Stimulated activated CD8-positive, alpha-beta memory T cell treated with anti-CD3 and anti-CD28 coated beads, Interleukin-4, amount 100 ng/mL, for 1 hour (primary cell): ENCODE measurements at places on chromosomes 16 and 17.

GRCh38 chr17:36999471-36999870, 50.7 kb downstream of the AATF start:
- no peak for DNase-seq

- no peak for DNase-seq
These were observed 20.0 kb downstream of the BRCA1 start for GRCh38 chr17:43105146-43105545.

- DNase-seq: no peak
These were observed 50.1 kb downstream of the KLHDC4 start for GRCh38 chr16:87715658-87716057.

- peak; percentile 24 for DNase-seq
These were observed 30.0 kb downstream of the TBC1D16 start for GRCh38 chr17:80005360-80006338.

- no peak for DNase-seq
These were observed 24.4 kb downstream of the TRIM16 start for GRCh38 chr17:15659663-15660062.

DNA sequence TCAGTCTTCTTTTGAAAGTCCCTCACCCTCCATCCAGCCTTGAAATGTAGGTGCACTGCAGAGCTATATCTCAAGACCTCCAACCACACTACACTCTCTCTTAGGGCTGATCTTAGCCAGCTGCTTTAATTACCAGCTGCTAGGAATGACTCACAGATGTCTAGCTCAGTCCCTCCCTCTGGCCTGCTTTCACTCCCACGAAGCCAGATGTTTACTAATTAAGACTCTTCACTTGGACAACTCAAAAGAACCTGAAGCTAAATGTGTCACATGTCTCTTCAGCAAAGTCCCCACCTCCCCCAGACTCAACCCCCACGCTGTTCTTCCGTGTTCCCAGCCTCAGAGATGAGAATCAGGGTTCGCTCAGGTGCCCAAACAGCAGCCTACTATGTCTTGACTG, 2.6 kb downstream of the GTF3C1 start:
- no peak for DNase-seq

- DNase-seq: no peak
These were observed 584 bp upstream of the TNRC6A start for GRCh38 chr16:24728891-24729242.

- DNase-seq: no peak
These were observed 6.2 kb downstream of the NME1 start for GRCh38 chr17:51159604-51160003.

DNA sequence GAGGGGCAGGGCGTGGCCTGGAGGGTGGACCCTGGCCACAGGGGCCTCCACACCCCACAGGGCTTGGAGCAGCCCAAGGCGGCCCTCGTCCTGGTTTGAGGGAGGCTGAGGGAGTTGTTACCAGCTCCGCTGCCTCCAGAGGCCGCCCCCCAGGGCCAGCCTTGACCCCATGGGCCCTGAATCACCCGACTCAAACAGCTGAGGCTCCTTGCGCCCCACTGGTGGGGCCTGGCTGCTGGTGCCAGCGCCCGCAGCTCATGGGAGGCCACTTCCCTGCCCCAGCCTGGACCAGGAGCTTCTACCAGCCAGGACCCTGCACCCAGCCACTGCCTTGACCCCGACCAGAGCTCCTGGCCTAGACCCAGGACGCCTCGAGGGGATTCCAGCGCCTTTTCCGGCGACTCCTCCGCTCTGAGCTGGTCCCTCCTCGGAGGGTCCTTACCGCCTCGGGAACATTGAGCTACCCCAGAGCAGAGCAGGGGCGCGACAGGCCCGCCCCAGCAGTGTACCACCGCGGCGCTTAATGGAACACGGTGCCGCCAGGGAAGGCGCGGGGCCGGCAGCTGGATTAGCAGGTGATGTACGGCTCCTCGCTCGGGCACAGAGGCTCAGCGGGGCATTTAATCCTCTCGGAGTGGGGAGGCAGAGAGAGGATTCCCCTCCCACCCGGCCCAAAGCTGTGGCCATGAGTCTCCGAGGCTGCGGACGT, 37.2 kb downstream of the GSE1 start:
- DNase-seq: no peak

- DNase-seq: no peak
These were observed 46.9 kb downstream of the ERN1 start for GRCh38 chr17:64083093-64083492.

DNA sequence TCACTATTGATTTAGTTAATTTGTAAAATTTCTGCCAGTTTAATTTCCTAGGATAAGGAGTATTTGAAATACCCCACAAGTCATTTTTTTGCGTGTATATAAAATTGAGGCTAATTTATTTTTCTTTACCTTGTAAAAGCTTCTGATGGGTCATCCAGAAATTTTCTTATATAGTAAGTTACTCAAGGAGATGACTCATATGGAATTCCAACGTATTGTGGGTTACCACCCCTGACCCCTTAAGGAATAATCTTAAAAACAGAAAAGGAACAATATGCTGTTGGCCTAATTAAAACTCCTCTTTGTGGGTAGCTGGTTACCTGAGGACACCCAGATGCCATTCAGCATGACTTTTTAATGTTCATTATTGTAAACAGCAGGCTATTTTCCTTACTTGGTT, 13.6 kb downstream of the HEATR6 start:
- no peak for DNase-seq

DNA sequence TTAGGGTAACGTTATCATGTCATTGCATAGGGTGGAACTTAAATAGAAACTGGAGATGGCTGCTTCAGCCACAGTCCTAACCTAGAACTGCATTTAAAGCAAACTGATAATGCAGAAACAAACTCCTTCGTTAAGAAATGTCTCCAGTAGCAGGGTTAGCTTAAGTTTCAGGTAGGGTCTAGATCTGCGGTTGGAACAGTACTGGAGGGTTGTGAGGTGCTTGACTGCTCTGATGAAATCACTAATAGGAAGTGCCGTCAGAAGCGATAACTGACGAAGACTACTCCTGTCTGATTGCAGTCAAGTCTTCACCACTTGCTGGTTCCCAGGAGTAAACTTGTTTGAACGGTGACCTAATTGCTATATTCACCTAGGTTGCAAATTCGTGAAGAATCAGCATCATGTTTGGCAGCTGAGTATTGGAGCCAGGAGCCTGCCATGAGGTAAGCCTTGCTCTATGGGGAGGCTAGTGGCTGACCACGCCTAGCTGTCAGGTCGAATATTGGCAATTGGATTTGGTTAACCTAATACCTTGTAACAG, 24.5 kb downstream of the TRPV2 start:
- DNase-seq: no peak

DNA sequence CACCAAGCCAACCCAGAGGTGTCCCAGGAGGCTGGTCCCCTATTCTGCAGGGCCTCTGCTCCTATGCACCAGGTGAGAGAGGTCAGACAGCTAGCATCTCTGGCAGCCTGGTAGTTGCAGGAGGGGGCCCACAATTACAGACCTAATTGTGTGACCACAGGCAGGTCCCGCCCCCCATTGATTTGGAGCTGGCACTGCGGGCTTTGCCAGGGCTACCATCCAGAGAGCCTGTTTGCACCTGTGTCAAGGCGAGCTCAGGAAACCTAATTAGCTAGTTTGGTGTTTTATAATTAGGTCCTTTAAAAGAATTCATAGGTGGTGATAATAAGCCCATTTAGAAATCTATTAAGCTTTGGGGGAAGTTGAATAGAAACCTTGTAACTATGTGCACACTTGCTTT, 90.2 kb downstream of the MRM1 start:
- DNase-seq: no peak

GRCh38 chr17:1661045-1661444, 11.4 kb upstream of the RILP start:
- no peak for DNase-seq

DNA sequence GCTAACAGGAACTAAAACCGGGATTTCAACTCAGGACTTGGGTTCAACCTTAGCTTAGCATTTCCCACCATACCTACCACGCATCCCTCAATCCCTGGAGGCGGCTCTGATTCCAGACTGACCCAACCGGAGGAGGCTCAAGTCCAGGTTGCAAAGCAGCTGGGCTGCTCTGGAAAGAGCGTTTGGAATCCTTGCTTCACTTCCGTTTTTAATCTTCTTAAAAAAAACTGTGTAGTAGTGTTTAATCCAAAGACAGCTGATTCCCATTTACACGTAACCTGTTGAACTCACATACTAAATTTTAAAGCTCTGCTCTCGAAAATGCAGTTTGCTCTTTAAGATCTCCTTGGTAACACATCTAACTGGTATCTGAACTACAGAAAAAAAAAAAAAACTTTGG, 50.0 kb downstream of the NXN start:
- no peak for DNase-seq

- no peak for DNase-seq
These were observed 361.8 kb upstream of the CDH5 start for GRCh38 chr16:66004699-66005098.

DNA sequence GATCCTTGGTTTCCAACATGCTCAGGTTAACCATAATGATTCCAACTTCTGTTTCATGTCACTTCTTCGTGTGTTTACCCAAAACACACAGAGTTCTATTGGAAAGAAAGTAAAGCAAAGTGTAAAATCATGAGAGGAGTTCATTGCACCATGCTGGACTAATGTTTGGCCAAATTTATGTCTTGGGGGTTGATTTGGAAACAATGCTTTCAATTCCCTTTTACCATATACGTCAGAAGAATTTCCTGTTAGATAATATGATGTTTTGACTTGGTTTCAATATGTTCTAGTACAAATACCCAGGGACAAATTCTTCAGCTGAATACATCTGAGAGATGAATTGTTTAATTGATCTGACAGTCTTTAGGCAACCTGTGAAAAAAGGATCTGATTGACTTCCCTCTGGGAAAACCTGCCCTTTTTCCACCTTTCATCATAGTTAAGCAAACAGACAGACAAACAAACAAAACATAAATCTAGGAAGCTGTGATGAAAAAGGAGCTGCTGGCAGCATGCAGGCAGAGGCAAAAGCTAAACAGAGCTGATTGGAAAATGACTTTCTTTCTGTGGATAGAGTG, 26.0 kb upstream of the MPHOSPH6 start:
- no peak for DNase-seq

DNA sequence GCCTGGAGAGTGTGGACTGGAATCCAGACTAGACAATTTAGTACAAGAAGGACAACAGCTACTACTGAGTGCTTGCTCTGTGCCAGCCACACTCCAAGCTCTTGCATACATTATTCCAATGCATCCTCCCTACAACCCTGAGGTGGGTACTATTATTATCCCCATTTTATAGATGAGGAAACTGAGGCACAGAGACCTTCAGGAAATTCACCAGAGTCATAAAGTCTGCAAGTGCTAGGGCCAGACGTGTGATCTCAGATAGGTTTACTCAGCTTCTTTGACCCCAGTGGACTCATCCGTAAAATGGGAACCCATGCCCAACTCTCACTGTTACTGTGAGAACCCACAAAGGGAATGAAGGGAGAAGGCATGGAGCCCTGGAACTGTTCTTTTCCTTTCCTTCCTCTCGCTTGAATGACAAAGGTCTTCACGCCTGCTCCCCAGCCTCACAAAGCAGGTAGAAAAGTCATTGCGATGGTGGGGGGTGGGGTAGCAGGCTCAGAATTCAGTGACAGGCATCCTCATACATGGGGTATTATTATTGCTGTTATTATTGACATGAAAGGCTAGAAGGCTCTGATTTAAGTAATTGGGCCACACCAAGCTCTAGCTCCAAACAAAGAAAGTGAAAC, 160.0 kb downstream of the ZNF423 start:
- no peak for DNase-seq

DNA sequence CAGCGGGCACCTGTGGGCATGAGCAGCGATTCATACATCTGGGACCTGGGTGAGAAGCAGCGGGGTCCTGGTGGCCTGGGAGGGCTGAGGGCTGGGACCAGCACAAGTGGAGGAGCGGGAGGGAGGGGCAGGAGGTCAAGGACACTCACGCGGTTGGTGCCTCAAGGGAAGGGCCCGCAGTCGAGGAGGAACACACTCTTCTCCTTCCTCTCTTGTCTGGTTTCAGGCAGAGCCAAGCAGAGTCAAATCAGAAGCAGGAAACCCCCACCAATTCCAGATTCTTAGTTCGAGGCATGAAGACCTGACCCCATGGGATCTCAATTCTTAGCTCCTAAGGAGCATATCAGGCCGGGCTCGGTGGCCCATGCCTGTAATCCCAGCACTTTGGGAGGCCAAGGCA, 15.7 kb downstream of the DNAI2 start:
- no peak for DNase-seq

DNA sequence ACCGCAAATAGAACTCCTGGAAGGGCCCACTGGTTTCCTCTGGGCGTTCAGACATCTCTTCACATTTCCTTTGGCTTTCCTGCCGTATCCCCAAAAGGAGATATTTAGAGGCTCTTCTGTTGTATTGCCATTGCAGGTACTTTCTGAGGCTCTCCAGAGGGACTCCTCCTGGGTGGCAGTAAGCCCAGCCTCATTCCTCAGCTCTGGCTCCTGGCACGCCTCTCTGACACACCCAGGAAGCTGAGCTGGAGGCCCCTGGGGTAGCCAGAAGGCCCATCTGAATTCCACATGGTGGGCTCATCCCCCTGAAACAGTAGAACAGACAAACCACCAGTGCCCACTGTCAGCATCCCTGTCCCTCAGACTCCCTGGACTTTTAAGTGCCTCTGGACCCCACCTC, 206.7 kb downstream of the PARN start:
- DNase-seq: no peak

DNA sequence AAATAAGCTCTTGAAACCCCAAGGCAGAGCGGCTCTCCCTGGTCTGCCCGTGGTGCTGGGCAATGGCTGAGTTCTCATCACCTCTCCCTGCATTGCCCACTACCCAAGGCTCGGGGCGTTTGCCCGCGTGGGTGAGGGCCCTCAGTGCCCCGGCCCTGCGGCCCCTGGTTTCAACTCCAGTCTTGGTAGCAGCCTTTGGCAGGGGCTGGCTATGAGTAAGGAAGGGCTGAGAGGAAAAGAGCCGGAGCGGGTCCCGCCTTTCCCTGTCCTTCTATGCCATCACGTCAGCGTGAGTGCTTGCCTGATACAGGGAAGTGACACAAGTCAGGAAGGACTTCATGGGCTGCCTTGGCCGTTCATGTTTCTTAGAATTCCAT, 71.7 kb upstream of the CBX4 start:
- DNase-seq: no peak

DNA sequence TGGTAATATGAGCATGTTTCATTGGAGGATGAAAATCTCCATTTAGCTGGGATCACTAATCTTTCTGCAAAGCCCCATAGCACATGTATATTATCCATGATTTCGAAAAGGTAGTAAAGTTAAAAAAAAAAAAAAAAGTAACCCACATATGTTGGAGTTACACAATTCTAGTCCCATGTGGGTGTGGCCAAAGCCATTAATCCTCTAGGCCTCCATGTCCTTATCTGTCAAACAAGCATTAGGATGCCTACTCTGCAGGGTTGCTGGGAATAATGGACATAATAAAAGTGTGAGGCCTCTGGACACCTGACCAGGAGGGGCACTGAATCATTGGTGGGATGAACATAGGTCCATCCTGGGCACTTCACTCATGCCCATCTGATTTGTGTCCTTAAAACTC, 29.2 kb upstream of the VAT1L start:
- no peak for DNase-seq

DNA sequence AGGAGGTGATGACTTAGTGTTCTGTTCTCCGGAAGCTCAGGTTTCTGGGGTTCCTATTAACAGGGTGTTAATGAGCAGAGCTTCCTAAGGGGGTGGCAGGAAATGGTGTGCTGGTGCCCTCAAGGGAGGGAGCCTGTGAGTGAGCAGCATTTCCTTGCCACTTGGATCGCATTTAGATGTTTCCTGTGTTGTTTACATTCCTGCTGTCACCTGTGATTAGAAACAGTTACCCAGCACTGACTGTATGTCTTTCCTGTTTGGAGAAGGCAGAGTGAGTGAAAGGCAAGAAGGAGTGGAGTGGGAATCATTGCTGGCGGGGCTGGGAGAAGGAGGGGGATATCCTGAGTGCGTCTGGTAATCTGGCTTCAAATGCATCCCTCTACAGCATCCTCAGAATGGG, 214.6 kb downstream of the CCDC182 start:
- no peak for DNase-seq
